ENCODE measurements at places on chromosomes 1 and 21.

GRCh38 chr1:2932671-2933350 is 88.5 kb upstream of the ACTRT2 start:
- DNase-seq, result no peak

GRCh38 chr1:10824821-10825540 is 28.5 kb upstream of the CASZ1 start:
- no peak for DNase-seq

GRCh38 chr21:44428281-44428960 is 26.9 kb upstream of the LRRC3 start:
- peak; percentile 58 for DNase-seq

GRCh38 chr1:55559842-55560241 is 344.7 kb upstream of the USP24 start:
- DNase-seq, result no peak

GRCh38 chr1:108125312-108126138 is 74.6 kb downstream of the SLC25A24 start:
- peak; percentile 48 for DNase-seq

DNA sequence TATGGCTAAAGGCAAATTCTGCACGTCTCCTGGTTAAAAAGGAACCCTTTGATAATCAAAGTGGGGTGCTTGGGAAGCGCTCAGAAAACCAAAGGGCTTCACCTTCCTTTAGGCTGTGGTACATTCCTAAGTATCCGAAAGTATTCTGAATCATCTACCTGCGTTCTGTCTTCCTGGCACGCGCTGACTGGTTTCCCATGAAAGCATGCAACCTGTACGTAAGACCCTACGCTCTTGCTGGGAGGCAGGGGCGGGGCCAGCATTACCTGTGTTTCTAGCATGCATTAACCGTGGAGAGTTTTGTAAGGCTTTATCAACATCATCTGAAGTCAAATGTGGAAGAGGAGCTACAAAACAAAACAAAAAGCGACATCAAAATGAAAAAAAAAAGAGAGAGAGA is 96.0 kb downstream of the ERG start:
- no peak for DNase-seq

GRCh38 chr1:41902159-41902577 is 16.6 kb downstream of the HIVEP3 start:
- DNase-seq, result no peak

- DNase-seq, result no peak
Observed at GRCh38 chr1:30184393-30185141, 538.8 kb downstream of the MATN1 start.

Measured in stimulated activated CD4-positive, alpha-beta T cell treated with anti-CD3 and anti-CD28 coated beads, Interleukin-2, amount 100 ng/mL, for 48 hours (primary cell).